ENCODE measurements at places on chromosomes 7 and 10.

- no peak for DNase-seq
These were observed 65.8 kb upstream of the CACUL1 start for GRCh38 chr10:118820326-118821116.

DNA sequence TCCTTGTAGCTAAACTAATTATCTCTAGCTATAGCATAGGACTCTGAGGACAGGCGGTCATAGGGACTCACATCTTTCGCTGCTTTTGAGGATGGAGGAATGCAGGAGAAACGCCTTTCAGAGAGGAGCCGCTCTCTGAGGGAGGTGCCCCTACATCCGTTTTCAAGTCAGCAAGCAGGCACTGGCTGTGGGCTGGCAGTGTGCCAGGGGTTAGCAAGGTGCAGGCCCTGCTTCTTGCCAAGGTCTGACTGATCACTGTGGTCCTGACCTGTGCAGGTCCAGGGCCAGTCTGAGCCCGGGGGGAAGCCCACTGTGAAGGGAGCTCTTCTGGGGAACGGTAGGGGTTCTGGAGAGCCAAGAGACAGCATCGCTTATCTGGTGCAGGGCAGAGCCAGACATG is 89.4 kb downstream of the SH3PXD2A start:
- no peak for DNase-seq

GRCh38 chr10:78071140-78071856 is 37.6 kb downstream of the RPS24 start:
- DNase-seq = no peak

- DNase-seq = no peak
These were observed 36.9 kb downstream of the CHST15 start for GRCh38 chr10:124056337-124056980.

GRCh38 chr10:125124907-125125306 is 35.5 kb downstream of the CTBP2 start:
- no peak for DNase-seq

DNA sequence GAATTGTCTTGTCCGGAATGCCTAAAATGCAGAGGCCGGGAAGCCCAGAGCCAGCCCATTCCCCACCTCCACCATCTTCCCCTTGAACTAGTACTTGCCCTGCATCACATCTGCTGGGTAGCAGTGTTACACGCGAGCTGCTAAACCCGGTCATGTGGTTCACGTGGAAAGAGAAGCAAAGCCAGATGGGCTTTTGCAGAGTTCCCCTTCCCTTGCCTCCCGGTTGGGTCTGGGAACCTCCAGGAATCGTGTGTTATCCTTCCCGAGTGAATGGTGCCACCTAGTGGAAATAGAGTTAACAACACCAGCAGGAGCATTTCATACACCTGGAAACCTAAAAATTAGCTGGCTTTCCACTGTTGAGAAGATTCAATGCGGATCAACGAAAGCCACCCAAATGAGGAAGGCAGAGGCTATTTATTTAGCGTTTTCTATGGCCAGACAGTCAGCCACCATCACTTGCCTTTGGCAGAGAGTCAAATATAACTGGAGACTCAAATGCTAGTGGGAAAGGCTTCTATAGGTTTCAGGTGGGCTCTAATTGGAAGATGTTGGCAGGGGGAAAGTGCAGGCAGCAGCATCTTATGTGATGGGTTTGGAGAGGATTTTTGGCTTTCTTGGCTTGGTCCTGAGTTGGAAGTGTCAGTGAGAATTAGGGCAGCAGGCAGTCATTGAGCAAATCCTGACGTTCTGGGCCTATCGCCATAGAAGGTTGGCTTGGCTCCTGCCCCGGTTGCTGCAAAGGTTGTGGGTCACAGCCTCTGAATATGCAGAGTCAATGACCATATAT is 12.9 kb upstream of the DENND2A start:
- DNase-seq = no peak

DNA sequence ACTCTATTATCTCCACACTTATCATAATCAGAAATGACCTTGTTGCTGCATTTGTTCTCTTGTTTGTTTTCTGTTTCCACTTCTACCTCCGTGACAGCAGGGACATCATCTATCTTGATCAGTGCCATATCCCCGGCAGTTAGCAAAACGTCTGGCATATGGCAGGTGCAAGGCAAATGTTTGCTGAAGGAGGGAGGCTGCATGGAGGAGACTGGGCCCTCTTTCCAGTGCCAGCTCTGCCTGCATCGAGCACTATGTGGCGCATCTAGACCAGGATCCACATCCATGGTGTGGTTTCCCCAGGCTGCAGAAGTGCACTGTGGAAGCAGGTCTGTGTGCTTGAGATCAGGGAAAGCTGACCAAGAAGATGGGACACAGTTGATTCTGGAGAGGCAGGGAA is 181.2 kb downstream of the KCNMA1 start:
- DNase-seq = no peak

GRCh38 chr10:7258948-7259523 is 151.8 kb downstream of the SFMBT2 start:
- peak; percentile 35 for DNase-seq

DNA sequence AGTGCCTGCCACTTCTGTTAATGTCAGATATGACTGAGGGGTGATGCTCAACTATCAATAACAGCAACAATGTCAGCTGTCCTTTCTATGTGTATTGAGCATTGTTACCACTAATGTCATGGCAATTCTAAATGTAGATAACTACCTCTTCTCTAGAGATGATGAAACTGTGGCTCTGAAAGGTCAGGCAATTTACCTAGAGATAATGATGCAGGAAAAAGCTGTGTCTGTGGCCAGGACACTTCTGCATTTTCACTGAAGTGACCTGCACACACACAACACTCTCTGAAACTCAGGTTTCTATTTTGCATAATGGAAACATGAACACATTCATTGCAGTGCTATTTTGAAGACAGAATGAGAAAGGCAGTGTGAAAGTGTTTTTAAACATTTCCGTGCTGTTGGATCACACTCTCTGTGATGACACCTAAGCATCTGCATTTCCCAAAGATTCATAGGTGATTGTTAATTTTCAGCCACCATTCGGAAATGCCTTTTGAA is 148.2 kb downstream of the KCND2 start:
- DNase-seq = no peak

DNA sequence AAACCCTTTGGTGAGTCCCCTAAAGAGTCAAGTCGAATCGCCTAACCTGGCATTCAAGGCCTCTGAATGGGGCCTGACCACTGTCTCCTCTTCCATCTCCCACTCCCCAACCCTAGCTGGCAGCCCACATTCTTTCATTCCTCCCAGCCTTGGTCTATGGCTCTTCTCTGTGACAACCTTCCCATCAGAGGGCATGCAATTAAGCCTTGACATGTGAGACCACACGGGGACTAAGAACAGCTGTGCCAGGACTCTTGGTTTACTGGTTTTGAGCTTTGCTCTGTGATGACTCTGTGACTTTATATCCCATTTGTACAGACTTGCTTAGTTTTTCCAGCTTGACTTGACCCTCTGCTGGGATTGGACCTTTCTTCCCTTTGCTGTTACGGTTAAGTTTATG is 116.6 kb downstream of the BUB3 start:
- DNase-seq = no peak

GRCh38 chr10:15426558-15426957 is 55.5 kb upstream of the FAM171A1 start:
- DNase-seq = no peak

DNA sequence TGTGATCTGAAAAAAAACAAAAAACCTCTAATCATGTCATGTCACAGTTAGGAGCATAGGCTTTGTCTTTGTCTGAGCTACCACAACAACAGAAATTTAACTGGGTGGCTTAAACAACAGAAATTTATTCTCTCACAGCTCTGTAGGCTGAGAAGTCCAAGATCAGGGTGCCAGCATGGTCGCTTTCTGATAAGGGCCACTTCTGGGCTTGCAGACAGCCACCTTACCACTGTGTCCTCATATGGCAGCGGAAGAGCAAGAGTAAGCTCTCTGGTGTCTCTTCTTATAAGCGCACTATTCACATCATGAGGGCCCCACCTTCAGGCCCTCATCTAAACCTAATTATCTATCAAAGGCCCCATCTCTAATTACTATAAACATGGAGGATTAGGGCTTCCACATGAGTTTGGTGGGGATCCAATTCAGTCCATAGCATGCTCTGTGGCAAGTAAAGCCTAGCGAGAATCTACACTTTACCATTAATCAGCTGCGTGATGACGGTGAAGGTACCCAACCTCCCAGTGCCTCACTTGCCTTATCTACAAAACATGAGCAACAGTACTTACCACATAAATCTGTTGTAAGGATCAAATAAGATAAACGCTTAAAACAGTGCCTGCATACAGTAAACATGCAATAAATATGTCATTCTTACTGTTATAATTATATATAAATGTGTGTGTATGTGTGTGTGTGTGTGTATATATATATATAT is 17.3 kb downstream of the ZNF438 start:
- no peak for DNase-seq

- no peak for DNase-seq
These were observed 52.9 kb downstream of the NEURL1 start for GRCh38 chr10:103546401-103546800.

DNA sequence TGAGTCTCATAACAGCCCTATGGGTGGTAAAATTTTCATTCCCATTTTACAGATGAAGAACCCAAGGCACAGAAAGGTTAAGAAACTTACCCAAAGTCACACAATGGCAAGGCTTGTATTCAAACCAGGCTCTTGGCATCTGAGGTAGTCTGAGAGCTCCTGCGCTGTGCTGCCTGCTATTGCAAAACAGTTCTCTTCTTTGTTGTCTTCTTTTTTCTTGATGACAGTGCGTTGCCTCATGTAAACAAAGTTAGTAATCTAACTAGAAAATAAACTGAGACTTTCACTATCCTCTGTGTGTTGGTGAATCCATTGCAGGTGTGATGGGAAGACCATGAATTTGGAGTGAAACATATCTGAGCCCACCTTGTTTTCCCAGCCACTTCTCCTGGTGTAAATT is 240.8 kb downstream of the PTEN start:
- DNase-seq = no peak

- DNase-seq = peak; percentile 6
These were observed 161.9 kb downstream of the SH2D4B start for GRCh38 chr10:80699602-80700039.

GRCh38 chr7:111098011-111098925 is 7.3 kb downstream of the LRRN3 start:
- DNase-seq = no peak

DNA sequence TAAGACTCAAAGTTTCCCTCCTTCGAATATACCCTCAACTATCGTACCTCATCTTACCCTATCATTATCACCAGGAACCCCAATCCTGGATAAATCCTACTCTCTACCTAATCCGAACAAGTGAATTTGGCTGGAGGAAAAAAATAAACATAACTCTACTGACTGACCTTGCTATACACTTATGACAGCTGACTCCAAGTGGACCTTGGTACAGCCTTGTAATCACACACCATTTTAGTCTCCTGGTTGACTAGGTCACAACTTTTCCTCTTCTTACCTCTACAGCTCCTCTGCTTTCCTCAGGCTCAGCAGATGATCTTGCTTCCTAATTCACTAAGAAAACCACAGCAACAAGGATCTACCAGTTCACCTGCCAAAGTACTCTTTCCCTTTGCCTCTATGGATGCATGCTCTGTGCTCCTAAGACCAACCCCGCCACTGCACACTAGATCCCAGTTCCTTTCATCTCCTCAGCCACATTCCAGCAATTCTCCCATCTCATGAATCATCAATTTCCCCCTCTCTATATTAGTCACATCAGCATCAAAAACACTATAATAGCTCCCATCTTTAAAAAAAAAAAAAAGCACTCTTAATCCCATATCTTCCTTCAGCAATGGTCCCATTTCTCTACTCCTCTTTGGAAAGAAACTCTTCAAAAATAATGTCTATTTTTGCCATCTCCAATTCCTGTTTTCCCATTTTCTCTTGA is 35.5 kb downstream of the COA1 start:
- DNase-seq = no peak

GRCh38 chr7:107696330-107696946 is 35.8 kb downstream of the SLC26A4 start:
- DNase-seq = no peak

DNA sequence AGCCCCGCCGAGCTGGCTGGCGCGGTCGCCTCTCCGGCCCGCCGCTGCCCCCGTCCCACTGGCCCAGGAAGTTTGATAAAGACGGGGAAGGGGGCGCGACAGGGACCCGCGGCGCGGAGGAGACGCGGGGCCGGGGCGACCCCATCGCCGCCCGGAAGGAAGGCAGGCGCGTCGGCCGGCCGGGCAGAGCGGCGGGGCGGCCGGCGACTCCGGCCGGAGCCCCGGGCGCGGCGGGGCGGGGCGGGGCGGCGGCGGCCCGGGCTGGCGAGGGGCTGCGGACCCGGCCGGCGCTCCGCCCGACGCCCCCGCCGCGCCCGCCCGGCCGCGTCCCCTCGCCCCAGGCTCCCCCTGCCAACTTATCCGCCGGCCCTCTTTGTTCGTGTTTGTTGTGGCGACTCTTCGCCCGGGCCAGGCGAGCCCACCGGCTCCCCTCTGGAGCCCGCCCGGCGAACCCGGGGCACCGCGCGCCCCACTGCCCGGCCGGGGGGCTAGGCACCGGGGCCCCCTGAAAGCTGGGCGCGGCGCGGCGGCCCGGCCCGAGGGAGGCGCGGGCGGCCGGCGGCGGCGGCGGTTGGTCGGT is 571 bp downstream of the KDM7A start:
- DNase-seq = no peak

DNA sequence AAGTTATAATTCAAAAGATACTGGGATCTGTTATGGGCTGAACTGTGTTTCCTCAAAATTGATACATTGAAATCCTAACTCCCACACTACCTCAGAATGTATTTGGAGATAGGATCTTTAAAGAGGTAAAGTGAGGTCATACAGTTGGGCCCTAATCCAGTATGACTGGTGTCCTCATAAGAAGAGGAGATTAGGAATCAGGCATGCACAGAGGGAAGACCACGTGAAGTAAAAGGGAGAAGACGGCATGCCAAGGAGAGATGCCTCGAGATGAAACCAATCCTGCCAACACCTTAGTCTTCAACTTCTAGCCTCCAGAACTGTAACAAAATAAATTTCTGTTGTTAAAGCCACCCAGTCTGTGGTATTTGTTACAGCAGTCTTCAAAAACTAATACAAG is 5.9 kb upstream of the CFAP69 start:
- DNase-seq = no peak

DNA sequence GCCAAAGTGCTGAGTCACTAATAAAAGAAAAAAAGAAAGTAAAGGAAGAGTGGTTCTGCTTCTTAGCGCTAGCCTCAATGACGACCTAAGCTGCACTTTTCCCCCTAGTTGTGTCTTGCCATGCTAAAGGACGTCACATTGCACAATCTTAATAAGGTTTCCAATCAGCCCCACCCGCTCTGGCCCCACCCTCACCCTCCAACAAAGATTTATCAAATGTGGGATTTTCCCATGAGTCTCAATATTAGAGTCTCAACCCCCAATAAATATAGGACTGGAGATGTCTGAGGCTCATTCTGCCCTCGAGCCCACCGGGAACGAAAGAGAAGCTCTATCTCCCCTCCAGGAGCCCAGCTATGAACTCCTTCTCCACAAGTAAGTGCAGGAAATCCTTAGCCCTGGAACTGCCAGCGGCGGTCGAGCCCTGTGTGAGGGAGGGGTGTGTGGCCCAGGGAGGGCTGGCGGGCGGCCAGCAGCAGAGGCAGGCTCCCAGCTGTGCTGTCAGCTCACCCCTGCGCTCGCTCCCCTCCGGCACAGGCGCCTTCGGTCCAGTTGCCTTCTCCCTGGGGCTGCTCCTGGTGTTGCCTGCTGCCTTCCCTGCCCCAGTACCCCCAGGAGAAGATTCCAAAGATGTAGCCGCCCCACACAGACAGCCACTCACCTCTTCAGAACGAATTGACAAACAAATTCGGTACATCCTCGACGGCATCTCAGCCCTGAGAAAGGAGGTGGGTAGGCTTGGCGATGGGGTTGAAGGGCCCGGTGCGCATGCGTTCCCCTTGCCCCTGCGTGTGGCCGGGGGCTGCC is at the start of gene IL6:
TSS of gene IL6 (plus strand) at position 294 of the 807 bp plus-strand sequence. CDS start at position 357, 63 bp downstream.
- DNase-seq = no peak

- no peak for DNase-seq
These were observed 3.4 kb downstream of the INHBA start for GRCh38 chr7:41699516-41699915.
